Neural progenitor cell (in vitro differentiated cells): ENCODE measurements at places on chromosomes 3 and 15. TPM values are rescaled to one million over a fixed set of nuclear protein-coding genes. Genes with fewer than 3 reads are reported as not detected.

- H3K27ac ChIP-seq: peak overlapping the region; percentile 99
- H3K27me3 ChIP-seq: no peaks in the 10 kb centered on the region
- no peaks in the 10 kb centered on the region for H3K36me3 ChIP-seq
- peak; percentile 74 for DNase-seq
Measured at GRCh38 chr3:71305231-71306206, 278.0 kb downstream of the FOXP1 start.

GRCh38 chr15:96363707-96364106 lies 33.2 kb downstream of the NR2F2 start:
- peaks cover 97% of the 10 kb centered on the region for H3K27me3 ChIP-seq
- peak overlapping the region; percentile 61 for H3K4me3 ChIP-seq
- H3K36me3 ChIP-seq: no peaks in the 10 kb centered on the region
- peak; percentile 20 for DNase-seq

- H3K4me3 ChIP-seq: no peak overlapping the region
- no peak overlapping the region for H3K27ac ChIP-seq
- peaks cover 15% of the 10 kb centered on the region for H3K27me3 ChIP-seq
- no peaks in the 10 kb centered on the region for H3K36me3 ChIP-seq
Measured at GRCh38 chr3:125213946-125214542, 1.5 kb upstream of the SLC12A8 start.

DNA sequence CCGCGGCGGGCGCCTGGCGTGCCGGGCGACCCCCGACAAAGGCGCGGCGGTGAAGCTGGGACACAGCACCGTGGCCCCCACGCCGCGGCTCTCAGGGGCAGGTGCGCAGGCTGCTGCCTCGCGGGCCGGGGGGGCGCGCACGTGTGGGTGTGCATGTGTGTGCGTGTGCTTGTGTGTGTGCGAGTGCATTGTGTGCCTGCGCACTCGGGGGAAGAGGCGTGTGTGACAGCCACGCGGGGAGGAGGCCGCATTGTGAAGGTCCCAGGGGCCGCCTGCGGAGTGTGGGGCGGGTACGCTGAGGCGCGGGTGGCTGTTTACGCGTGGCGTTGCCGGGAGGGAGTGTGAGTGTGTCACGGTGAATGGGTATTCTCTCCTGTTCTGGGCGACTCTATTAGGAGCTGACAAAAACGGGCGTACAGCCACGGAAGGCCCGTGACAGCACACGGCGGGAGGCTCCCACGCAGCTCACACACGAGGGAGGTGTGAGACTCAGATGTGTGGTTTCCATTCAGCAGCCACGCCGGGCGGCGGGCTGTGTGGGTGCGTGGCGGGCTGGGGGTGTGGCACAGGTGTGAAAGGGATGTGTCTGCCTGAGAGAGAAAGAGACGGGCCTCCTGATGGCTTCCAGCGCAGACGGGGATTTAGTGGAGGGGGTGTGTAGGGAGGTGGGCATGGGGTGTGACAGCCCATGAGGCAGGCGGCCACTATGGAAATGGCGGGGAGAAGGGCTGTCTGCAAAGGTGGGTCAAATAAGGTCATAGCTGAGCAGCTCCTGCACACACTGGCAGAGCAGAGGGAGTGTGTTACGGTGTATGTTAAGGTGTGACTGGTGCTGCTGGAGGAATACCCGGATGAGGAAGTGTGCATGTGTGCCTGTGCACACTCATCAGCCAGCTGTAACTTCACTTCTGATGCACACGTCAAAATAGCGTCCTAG lies 750 bp downstream of the PODXL2 start:
- H3K27ac ChIP-seq: no peak overlapping the region
- H3K4me1 ChIP-seq: peaks cover 18% of the 10 kb centered on the region
- peak overlapping the region; percentile 47 for H3K4me3 ChIP-seq
- H3K36me3 ChIP-seq: no peaks in the 10 kb centered on the region
- no peak for DNase-seq

DNA sequence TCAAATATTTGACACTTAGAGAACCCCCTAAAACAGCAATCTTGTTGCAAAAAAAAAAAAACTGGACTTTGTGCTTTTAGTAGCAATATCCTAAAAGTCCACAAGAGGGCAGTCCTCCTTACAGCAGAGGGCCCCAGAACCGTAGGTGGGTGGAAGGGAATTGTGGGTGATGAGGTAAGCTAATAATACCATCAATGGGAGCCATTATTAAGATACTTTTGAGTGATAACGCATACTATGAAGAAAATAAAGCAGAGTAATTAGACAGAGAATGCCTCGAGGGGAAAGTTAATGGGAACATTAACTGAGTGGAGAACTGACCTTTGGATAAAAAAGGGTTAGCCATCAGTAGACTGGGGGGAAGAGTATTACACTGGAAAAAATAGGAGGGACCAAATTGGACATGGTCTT lies 229.9 kb downstream of the THRB start:
- DNase-seq: peak; percentile 58
- no peaks in the 10 kb centered on the region for H3K4me1 ChIP-seq
- no peaks in the 10 kb centered on the region for H3K36me3 ChIP-seq

The MED12L gene
- total RNA-seq: 14.2 and 16.5 TPM in 2 replicates

GRCh38 chr15:57746786-57747185 lies 40.3 kb downstream of the POLR2M start:
- no peak overlapping the region for H3K4me3 ChIP-seq
- H3K4me1 ChIP-seq: peaks cover 21% of the 10 kb centered on the region
- no peaks in the 10 kb centered on the region for H3K27me3 ChIP-seq
- no peaks in the 10 kb centered on the region for H3K36me3 ChIP-seq
- no peak for DNase-seq
- H3K27ac ChIP-seq: no peak overlapping the region

- no peak overlapping the region for H3K4me3 ChIP-seq
- DNase-seq: no peak
- H3K36me3 ChIP-seq: no peaks in the 10 kb centered on the region
- H3K27me3 ChIP-seq: no peaks in the 10 kb centered on the region
- no peak overlapping the region for H3K27ac ChIP-seq
- peaks cover 12% of the 10 kb centered on the region for H3K4me1 ChIP-seq
Measured at GRCh38 chr3:13728487-13728886, 151.4 kb downstream of the WNT7A start.
